ENCODE measurements at places on chromosomes 12 and 14.
A peak's percentile ranks its signal among the peaks of the same experiment; 100 is the strongest.

- DNase-seq, result no peak
Observed at GRCh38 chr14:106875503-106875902, 1349.1 kb downstream of the TMEM121 start.

DNA sequence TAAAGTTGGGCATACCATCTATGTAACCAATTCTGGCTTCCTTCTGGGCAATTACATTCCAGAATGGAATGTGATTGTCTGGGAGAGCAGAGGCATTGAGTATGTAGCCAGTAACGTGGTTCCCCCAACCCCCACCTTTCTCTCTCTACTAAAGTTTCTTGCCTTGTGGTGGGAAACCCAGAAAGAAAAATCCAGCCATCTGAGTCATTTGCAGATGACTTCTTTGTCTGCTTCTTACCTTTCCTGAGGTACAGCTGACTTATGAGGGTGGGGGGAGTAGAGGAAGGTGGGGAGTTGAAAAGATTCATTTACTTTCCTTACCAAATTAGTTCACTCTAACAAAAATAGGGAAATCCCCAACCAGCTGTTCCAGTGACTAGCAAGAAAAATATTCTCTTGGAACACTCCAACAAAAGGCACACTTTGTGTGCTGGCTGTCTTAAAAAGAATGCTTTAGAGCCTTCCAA lies 112.1 kb upstream of the FRMD6 start:
- no peak for DNase-seq

GRCh38 chr12:122244565-122245371 lies 18.9 kb upstream of the DIABLO start:
- no peak for DNase-seq

DNA sequence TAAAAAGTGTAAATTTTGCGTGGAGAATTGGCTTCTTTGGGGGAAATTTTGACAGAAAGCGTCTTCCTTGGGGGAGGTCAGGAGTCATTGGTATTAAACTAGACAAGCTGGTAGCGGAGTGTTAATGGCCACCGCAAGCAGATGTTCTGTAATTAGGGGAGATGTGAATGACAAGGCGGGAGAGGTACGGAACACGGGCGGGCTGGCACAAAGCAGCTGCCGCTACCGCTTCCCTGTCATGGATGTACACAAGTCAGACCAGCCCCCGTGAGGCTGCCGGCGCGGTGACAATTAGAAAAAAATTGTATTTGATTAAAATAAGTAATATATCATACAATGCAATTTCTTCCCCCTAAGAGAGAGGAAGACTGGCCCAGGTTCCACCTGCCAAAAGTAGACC lies 501.6 kb downstream of the VRK1 start:
- no peak for DNase-seq

GRCh38 chr14:69726761-69727511 lies 40.0 kb upstream of the SRSF5 start:
- DNase-seq, result peak; percentile 8

- no peak for DNase-seq
Observed at GRCh38 chr12:31224768-31225448, 101.0 kb downstream of the SINHCAF start.

DNA sequence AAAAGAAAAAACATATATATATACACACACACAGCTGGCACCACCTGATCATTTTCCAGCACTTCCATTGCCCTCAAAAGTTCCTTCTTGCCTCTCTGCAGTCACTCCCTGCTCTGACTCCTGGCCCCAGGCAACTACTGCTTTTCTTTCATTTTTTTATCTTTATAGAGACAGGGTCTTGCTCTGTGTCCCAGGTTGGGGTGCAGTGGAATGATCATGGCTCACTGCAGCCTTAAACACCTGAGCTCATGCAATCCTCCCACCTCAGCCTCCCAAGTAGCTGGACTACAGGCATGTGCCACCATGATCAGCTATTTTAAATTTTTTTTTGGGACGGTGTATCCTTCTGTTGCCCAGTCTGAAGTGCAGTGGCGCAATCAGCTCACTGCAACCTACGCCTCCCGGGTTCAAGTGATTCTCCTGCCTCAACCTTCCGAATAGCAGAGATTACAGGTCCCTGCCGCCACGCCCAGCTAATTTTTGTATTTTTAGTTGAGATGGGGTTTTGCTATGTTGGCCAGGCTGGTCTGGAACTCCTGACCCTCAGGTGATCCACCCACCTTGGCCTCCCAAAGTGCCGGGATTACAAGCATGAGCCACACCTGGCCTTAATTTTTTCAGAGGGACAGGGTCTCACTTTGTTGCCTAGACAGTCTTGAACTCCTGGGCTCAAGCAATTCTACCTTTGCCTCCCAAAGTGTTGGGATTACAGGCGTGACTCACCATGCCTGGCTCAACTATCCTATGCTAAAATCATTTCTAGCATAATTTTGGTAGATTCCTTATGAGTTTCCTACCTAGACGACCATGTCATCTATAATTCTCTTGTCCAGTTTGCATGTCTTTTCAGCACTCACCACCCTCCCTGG lies 7.8 kb downstream of the HSP90AA1 start:
- no peak for DNase-seq

All from SHP77 treated with DMSO at 0.1 percent for 48 hours (cell line).